ENCODE measurements at places on chromosomes 3 and 15.

GRCh38 chr3:122312826-122313225 is 12.2 kb upstream of the CSTA start:
- DNase-seq, result no peak

- no peak for DNase-seq
Observed at GRCh38 chr3:194091141-194091540, 44.8 kb upstream of the HES1 start.

GRCh38 chr15:101209285-101209845 is 42.5 kb downstream of the CHSY1 start:
- DNase-seq, result no peak

- DNase-seq, result no peak
Observed at GRCh38 chr3:48524970-48525369, 21.0 kb upstream of the SHISA5 start.

DNA sequence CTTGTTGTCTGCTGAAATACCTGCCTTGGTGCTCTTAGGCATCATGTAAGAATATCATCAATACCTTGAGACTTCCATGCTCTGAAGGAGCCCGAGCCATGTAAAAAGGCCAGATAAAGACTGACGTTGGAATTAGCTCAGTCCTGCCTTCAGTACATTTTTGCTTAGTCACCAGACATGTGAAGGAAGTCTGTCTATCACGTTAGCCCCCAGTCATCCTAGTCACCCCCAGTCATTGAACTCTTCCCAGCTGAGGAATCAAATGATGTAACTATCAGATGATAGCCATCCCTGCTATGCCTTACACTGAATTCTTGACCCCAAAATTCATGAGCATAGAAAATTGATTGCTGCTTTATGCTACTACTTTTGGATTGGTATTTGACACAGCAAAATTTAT is 351.2 kb upstream of the SGO1 start:
- DNase-seq, result no peak

- no peak for DNase-seq
Observed at GRCh38 chr3:31482493-31483200, 50.1 kb upstream of the STT3B start.

DNA sequence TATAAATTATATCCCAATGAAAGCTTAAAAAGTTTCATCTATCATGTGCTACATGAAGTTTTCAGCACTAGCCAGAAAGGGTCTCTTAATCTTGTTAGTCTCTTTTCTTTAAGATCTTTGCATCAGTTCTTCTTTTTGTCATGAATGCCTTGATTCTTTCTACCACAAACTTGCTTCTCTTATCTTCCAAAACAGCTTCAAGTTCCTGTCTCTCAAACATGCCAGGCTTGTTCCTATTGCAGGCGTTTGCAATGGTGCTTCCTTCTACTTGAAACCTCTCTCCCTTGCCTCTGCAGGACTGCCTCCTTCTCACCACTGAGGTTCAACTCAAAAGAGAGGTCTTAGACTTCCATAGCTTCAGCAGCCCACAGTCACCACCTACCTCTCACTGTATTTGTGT is 104.3 kb upstream of the FRMD4B start:
- DNase-seq, result no peak

GRCh38 chr15:101027273-101027901 is 108.2 kb downstream of the LRRK1 start:
- DNase-seq, result no peak

GRCh38 chr15:91186904-91187656 is 87.0 kb downstream of the SV2B start:
- DNase-seq, result no peak

DNA sequence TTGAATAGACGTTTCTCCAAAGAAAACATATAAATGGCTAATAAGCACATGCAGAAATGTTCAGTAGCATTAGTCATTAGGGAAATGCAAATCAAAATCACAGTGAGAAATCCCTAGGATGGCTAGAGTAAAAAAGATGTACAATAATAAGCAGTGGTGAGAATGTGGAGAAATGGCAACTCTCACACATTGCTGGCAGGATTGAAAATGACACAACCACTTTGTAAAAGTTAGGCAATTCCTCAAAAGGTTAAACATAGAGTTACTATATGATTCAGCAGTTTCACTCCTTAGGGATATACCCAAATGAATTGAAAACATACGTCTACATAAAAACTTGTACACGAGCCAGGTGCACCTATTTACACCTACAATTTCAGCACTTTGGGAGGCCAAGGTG is 108.7 kb downstream of the ITPR1 start:
- no peak for DNase-seq

DNA sequence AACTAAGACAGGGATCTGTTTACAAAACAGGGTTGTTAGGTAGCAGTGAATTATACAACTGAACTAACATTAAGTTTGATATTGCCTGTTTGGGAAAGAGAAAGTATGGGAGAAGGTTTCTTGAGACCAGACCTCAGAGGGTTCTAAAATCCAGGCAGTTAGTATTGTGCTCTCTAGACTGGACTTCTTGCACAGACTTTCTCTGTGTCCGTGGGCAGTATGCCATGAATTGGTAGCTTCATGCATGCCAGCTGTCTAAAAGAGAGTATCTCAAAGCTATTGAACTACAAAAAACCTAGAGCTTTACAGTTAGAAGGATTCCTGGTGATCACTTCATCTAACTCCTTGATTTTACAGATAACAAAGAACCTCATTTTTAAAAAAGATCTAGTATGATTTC is 12.5 kb downstream of the SAMD7 start:
- DNase-seq, result no peak

GRCh38 chr15:39000008-39000734 is 435.6 kb upstream of the RASGRP1 start:
- no peak for DNase-seq

DNA sequence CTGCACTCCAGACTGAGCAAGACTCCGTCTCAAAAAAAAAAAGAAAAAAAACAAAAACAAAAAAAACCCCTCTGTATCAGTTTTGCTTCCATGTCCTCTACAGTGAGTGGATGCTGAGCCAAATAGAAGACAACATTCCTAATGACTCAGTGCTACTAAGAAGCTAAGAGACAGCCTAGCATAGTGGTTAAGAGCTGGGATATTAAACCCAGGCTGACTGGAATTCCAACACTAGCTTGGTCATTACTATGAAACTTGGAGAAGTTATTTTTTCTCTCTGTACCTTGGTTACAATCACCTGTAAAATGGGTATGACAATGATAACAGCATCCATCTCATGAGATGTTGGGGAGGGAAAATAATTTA is 60.9 kb upstream of the PYGO1 start:
- DNase-seq, result no peak

DNA sequence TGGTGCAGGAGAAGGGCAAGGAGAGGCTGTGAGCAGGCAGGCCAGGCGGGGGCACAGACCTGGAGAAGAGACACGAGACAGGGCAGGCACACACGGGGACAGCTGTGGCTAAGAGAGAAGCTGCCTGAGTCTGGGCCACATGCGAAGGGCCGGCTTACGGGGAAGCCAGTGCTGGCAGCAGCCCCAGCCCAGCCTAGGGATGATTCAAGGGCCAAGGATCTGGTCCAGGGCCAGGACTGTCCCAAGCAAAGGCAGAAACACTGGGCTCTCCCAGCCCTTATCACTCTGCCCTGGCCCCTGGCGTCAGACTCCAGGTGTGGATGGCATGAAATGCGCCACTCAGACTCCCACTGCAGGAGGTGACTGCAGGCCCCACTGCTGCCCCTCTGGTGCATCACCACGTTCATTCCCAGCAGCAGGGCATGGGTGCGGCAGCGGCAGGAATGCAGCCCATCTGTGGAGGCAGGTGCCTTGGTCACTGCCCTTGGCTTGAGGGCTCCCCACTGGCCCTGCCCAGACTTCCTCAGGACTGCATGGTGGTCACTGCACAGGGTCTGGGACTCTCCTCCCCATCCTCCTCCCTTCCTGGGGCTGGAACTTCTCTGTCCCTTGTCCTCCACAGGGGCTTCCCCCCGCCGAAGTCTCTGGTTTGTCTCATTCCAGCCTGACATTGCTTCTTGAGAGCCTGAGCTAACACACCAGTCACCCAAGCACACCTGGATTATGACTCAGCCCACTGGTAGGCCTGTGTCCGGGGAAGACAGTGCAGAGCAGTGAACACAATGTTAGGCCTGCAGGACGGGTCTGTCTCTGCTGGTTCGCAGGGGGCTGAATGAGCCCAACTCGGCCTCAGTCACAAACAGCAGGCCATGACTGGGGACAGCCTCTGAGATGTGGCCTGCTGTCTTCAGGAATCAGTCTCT is 69.3 kb downstream of the TBC1D2B start:
- no peak for DNase-seq

DNA sequence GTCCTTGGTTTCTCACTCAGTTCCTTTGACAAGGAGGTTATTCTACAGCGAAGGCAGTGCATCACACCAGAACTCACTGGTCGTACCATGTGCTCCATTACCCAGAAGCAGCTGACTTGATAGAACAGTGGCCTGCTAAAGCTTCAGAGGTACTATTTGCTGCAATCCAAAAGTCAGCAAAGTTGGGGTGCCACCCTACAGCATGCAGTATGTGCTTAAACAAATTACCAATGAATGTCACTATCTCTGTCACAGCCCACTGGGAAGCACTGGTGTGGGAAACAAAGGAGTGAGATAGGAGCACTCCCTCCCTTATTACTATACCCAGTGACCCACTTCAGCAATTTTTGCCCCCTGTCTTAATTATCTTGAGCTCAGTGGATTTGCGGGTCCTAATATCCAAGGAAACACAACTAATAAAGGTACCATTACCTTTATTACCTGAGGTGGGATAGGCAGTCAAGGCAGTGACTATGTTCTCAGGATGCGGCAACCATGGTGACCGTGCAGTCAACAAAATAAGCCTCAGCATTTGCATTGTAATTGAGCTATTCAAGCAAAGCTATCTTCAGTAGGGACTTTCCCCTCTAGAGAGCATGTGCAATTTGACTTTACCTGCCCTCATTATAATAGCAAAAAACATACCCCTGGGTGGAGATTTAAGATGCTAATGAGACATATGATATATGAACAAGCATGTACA is 199.4 kb downstream of the OCA2 start:
- no peak for DNase-seq

- no peak for DNase-seq
Observed at GRCh38 chr3:28206479-28206878, 34.9 kb upstream of the CMC1 start.

DNA sequence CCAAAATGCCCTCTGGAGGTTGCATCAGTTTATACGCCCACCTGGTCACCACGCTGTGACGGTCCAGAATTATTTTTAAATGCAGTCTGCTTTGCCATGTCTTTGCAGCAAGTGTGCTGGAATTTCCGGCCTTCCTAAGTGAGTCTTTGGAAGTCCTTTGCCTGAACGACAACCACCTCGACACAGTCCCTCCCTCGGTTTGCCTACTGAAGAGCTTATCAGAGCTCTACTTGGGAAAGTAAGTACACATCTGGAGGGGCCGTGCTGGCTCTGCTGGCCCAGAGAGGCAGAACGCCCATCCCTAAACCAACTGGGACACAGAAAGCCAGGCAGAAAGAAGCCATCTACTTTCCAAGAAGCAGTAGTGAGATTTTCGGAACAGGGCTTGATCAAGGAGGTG is 101.8 kb downstream of the LRRK1 start:
- DNase-seq, result no peak

- no peak for DNase-seq
Observed at GRCh38 chr3:11247362-11247761, 24.8 kb upstream of the ATG7 start.

DNA sequence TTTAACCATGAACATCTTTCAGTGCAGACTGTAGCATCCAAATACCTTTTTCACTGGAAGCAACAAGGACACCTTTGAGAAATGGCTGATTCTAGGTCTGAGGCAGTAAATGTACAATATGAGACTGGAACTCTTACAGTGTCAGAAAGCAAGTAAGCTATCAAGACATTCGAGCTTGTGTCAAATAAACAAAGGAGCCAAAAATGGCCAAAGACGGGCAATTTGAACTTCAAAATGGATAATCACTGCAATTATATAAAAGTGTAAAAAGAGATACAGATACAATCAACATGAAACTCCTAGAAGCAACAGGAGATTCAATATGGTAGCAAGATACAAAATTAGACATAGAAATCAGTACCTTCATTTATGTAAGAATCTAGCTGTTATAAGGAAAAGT is 138.5 kb upstream of the CCDC54 start:
- no peak for DNase-seq

GRCh38 chr15:31148297-31149087 is 47.0 kb upstream of the TRPM1 start:
- DNase-seq, result no peak

GRCh38 chr3:32399030-32399620 is 7.5 kb downstream of the CMTM7 start:
- DNase-seq, result no peak

DNA sequence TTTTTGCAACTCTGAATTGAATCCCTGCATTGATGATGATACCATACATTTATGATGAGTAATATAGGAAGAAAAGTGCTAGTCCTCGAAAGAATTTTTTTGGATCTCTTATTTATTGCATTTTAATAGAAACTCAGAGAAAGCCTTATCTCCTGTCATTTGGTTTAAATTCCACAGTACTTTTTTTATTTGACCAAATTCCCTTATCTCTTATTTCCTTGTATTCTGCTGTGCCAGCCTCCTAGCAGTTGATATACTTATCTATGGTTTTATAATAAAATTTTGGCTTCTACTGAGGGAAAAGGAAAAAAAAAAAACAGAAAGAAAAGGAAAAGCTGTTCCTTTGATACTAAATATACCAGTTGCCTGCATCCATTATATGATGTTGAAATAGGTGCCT is 535.1 kb upstream of the NR2F2 start:
- DNase-seq, result no peak

GRCh38 chr3:187321766-187322165 is 30.2 kb upstream of the MASP1 start:
- no peak for DNase-seq

- DNase-seq, result no peak
Observed at GRCh38 chr3:115712871-115713270, 89.6 kb downstream of the GAP43 start.

- DNase-seq, result no peak
Observed at GRCh38 chr3:168493412-168494205, 397.9 kb upstream of the GOLIM4 start.

DNA sequence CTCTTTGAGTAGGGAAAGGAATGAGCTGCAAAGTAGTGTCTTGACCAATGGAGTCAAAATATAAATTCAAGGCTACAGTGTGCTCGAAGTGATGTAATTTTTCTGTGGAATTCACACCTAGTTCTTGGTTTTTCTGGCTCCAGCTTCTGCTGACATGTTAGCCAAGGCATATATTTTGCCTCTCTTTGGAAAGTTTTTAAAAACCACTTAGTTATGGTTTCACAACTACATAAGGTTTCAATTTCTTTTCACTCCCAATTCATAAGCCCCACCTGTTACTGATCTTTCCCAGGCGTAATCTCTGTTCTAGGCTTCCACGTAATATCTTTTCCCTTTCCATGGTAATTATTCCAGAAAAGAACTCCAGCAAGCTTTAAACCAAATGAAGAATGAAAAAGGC is 46.9 kb downstream of the GADL1 start:
- DNase-seq, result no peak

DNA sequence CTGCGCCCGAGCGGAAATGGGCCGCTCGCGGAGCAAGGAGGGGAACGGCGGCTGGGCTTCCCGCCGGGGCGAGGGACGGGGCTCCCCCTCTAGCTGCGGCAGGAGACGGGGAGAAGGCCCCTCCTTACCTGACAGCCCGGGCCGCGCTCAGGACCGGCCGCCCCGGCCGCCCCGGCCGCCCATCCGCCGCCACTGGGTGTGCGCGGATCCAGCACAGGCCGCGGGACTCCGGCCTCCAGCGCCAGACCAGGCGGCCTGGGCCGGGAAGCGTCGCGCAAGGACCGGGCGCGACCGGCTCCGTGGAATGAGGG is 296 bp downstream of the TPRA1 start:
- peak; percentile 40 for DNase-seq

- no peak for DNase-seq
Observed at GRCh38 chr15:85091990-85092389, 110.3 kb downstream of the PDE8A start.

- no peak for DNase-seq
Observed at GRCh38 chr3:47409688-47410416, 29.0 kb downstream of the PTPN23 start.
